ENCODE measurements at places on chromosomes 11 and 22. TPM values are rescaled to one million over a fixed set of nuclear protein-coding genes. Genes with fewer than 3 reads are reported as not detected.

GRCh38 chr22:27715106-27715505 lies 86.5 kb downstream of the MN1 start:
- no peak for DNase-seq

GRCh38 chr22:44712962-44713361 lies 11.0 kb downstream of the PRR5 start:
- no peak for DNase-seq

GRCh38 chr11:23124249-23124648 lies 264.0 kb upstream of the CCDC179 start:
- DNase-seq: no peak

GRCh38 chr11:121095561-121095960 lies 5.5 kb upstream of the TECTA start:
- DNase-seq: no peak

- no peak for DNase-seq
Observed at GRCh38 chr11:76742902-76743301, 40.3 kb upstream of the TSKU start.

- DNase-seq: no peak
Observed at GRCh38 chr11:44602891-44603310, 37.4 kb downstream of the CD82 start.

DNA sequence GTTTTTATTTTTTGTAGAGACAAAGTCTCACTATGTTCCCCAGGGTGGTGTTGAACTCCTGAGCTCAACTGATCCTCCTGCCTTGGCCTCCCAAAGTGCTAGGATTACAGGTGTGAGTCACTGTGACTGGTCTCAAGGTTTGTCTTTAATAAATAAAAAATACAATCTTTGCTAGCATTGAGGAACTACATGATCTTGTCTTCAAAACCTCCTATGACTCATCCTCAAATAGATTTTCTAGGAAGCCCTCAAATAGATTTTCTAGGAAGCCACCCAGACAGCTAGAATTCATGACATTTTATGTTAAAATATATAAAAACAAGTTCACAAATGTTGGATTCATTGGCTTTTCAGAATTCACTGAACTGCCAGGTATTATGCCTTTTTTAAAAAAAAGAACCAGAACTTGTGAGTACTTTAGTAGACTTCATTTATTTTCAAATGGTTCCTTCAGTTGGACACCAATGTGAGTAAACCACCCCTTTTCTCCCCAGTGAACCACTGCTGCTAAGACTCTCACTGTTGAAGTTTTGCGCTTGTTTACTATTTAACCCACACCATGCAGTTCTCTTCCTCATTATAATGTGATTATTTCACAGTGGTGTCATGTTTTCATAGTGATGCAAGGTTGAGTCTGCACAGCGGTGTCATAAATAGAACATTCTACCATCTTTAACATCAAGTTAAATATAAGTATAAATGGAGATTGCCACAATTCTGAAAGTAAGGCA lies 303.9 kb downstream of the CASP12 start:
- no peak for DNase-seq

GRCh38 chr11:129733981-129734380 lies 81.7 kb upstream of the TMEM45B start:
- no peak for DNase-seq

- no peak for DNase-seq
Observed at GRCh38 chr22:20228939-20229272, 39.2 kb downstream of the RTN4R start.

DNA sequence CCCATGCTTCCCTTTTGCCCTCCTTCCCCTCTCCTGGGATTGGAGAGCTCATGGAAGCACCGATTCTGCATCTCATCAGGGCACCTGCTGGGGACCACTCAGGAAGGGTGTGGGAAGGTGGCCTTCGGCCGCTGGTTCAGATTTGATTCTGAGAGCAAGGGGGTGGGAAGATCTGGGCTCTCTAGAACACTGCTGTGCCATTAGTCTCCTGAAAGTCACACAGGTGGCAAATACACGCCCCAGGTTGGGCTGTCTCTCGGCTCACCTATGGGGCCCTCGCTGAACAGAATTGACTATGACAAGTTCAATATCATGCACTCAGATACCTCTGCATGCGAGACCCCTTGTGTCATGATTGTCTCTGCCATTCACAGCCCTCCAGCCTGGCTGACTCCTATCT lies 12.8 kb upstream of the APOBEC3A start:
- no peak for DNase-seq

GRCh38 chr11:129323896-129324502 lies 51.6 kb upstream of the BARX2 start:
- DNase-seq: peak; percentile 74

GRCh38 chr11:71112454-71112853 lies 139.9 kb downstream of the SHANK2 start:
- DNase-seq: no peak

DNA sequence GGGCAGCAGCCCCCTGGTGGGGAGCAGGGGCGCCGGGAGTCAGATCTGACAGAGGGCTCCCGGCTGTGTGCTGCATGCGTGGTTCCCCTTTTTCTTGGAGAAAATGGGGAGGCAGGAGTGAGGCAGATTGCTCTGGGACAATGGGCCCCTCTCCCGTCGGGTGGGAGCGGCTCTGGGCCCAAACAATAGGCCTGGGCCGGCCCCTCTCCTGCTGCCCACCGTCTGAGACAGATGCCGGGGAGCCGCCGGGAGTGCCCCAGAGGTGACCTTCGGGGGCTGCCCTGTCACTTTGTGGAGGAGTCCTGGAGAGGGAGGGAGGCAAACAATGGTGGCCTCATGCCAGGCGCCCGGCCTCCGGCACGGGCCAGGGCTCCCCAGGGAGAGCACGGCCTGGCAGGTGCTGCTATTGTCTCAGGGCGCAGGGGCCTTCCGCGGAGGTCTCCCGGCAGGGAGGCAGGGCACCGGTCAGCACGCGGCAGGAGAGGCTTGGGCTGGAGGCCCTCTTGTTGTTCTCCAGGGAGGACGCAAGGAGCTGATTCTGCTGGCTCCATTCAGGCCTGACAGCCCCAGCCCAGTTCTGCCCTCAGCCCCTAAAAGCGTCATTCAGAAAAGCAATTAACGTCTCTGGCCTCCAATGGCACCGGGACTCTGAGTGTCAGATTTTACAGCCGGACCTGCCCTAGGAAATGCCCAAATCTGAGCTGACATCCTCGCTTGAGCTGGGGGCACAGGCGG lies 44.8 kb downstream of the SMIM38 start:
- no peak for DNase-seq

GRCh38 chr11:10414181-10414580 lies 40.9 kb upstream of the AMPD3 start:
- DNase-seq: peak; percentile 13

DNA sequence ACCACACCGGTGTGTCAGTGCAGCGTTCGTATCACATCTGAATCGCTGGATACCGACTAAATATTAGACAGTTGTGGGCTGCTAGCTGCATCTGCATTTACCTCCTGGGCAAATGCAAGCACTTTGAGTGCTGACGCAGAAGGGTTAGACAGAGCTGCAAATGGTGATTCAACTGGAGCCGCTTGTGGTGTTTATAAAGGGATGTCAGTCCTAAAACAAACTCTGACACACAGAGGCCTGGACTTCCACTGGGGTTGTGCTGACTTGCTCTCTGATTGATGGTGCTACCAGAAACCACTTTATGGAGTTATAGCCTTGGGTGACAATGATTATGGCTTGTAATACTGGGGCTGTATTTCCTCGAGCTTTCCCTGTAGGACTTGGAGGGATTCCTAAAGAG lies 374.4 kb downstream of the NTM start:
- no peak for DNase-seq

DNA sequence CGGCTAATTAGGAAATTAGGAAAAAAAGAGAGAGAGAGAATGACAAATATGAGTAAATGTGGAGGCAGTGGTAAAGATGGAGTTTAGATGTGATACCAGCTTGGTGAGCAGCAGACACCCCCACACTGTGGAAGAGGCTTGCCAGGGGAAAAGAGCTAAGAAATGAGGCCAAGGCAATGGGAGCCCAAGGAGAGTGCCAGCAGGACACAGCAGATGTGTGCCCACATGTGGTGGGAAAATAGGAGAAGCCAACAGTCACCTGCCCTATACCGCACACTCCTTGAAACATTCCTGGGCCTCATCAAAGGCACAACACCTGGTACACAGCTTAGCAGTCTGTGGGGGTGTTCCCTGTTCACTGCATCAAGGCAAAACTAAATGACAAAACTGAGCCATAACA lies 104.9 kb downstream of the FAM76B start:
- no peak for DNase-seq

DNA sequence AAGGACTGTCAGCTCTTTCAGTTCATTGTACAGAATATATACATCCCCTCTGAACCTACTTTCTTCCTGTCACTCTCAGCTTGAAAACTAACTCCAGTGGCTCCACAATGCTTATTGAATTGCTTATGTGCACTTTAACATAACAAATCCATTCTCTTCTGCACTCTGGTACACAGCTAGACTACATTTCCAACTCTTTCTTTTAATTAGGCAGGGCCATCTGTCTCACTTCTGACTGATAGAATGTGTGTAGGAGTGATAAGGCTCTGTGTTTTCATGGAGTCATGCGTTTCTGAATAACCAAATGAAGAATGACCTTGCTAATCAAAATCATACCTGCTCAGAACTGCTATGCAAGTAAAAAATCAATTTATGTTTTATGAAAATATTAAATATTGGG lies 278.5 kb upstream of the CCDC179 start:
- DNase-seq: no peak

DNA sequence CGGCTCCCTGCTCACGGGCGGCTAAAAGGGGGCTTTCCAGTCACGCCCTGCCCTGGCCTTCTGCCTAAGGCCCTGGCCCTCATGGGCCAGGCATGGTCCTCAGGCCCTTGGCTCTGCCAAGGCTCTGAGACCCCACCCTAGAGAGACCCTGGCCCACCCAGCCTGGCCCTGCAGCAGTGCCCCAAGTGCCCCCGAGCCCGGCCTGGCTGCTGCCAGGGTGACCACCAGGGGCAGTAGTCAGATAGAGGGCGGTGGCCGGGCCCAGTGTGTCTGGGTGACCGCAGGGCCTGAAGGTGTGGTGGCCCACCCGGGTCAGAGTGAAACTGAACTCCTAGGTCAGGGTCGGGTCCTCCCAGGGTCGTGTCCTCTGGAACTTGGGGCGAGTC lies 29.4 kb upstream of the CCDC188 start:
- no peak for DNase-seq

DNA sequence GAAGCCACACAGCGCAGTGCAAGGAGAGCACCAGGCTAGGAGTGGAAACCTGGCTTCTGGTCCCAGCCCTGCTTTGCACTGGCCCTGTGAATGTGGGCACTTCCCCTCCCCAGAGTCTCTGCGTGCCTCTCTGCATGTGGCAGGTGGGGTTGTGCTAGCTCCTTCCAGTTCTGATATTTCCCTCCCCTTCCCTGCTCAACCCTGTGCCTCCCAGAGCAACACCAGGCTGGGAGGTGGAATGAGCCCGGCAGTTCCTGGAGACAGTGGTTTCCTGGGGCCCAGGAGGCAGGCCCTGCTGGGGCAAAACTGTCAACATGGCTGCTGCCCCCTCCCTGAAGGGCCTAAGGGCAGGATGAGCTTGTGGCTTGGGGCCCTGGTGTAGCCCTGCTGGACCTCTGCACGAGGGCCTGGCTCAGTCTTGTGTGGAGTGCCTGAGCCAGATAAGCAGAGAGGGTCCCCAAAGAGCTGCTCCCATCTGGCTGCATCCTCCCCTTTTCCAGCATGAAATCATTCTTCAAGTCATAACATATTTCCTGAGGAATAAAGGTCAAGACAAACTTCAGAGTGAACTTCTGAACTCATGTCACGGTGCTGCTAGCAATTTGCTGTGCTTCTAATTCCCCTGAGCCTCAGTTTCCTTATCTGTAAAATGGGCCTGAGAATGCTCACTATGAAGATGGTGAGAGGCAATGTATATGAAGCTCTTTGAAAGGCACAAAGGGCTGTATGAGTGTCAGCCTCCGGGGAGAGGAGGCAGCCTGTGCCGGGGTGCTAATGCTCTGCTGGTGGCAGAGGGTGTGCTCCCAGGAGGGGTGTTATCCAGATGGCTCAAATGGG lies 116.0 kb downstream of the GRIK4 start:
- no peak for DNase-seq

DNA sequence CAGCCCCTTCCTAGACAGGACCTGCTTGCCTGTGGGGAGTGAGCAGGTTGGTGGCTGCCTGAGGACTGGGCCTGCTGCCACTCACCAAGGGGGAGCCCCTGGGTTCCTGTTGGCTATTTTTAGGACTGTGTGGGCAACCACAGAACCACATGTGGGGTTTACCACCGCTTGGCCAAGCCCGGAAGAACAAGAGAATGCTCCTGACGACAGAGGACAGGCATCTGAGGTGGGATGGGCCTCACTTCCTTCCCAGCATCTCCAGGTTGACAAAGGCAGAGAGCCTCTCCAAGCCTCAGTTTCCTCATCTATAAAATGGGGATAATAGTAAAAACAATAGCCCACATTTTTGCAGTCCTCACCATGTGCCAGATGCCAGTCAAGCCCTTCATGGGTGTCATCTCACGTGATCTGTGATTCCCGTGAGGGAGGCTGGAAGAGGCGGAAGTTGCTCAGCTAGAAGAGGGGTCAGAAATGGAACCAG lies 43.6 kb downstream of the LRRC32 start:
- no peak for DNase-seq

DNA sequence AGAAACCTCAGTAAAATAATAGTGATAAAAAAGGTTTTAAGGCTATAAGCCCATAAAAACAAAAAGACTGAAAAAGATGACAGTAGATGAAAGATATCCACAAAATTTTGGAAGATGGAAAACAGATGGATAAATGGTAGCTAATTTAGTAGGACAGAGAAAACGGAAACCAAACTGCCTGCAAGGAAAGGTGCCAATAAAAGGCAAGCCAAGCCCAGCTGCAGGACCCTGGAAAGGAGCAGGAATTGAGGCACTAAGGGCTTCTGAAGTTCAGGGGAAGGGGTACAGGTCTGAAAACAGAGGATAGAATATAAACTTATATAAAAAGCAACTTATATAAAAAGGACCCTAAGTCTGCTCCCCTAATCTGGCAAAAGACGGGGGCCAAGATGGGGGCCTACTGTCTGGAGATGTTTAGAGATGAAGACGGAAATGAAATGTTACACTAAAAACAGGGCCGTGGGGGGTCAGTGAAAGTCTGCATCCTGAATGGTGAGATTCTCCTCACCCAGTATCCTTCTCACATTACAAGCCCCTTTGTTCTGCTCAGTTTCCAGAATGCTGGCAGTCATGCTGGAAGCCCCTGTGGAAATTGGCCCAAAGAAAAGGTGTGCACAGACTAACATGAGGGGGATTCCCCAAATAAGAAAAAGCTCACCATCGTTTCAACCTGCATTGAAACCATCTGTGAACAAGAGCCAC lies 269.3 kb upstream of the PITPNB start:
- DNase-seq: no peak

The TMA7B gene
- total RNA-seq: not detected

The VPS11 gene
- total RNA-seq: 22.1 TPM

The PANX1 gene
- 18.9 TPM for total RNA-seq

The NOL12 gene
- total RNA-seq: 36.0 TPM

The MFNG gene
- total RNA-seq: 2.6 TPM

The ARHGEF17 gene
- total RNA-seq: 60.3 TPM

The CHADL gene
- total RNA-seq: 3.3 TPM

The LRRN4CL gene
- total RNA-seq: 0.81 TPM

The OR4A16 gene
- not detected for total RNA-seq

The CREB3L1 gene
- total RNA-seq: 4.3 TPM

The MYEOV gene
- total RNA-seq: 0.51 TPM

The SMTNL1 gene
- total RNA-seq: 0.11 TPM

The PATE4 gene
- total RNA-seq: not detected

The PHOX2A gene
- total RNA-seq: 0.92 TPM

The GCAT gene
- total RNA-seq: 95.0 TPM

Data from cardiac muscle cell (in vitro differentiated cells and primary cell).